ENCODE measurements at places on chromosomes 6 and 20. TPM values are rescaled to one million over a fixed set of nuclear protein-coding genes. Genes with fewer than 3 reads are reported as not detected.

SLC52A3 gene
- total RNA-seq = not detected

GRCh38 chr6:100768816-100769351 lies 112.2 kb downstream of the ASCC3 start:
- H3K4me3 ChIP-seq = no peak overlapping the region
- DNase-seq = no peak
- no peaks in the 10 kb centered on the region for H3K27me3 ChIP-seq

DNA sequence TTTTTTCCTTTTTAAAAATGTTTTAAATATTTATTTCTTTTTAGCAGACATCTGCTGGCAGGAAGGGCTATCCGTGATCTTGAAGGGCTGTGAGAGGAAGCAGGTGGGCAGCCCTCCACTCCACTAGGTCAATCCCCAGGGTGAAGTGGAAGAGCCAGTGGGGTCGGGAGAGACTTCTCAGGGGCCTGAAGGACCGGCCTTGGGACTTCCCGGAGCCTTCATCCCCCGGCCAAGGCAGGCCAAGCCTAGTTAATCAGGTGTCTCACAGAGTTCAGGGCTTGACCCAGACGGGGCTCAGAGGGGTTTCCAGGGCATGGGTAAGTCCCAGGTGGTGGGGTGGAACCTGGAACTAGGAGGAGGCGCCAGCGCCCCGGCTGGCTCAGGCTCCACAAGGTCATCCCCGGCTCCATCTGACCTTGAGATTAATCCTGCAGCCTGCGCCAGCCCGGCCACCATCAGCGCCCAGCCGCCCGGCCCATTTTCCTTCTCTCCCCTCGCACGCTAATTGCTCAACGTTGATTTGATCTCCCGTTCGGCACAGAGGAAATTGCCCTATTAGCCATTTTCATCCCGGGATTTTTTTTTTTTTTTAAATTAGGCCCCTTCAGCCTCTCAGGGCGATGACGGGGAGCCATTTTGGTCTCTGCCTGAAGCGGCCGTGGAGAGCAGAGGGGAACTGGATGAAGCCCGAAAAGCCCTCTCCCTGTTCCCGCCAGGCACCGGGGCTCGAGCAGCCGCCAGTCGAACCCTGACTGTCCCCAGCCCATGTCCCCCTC lies 44.4 kb downstream of the MDFI start:
- DNase-seq = no peak
- peaks cover 5% of the 10 kb centered on the region for H3K27me3 ChIP-seq
- no peak overlapping the region for H3K27ac ChIP-seq
- H3K36me3 ChIP-seq = no peaks in the 10 kb centered on the region
- no peak overlapping the region for H3K4me3 ChIP-seq
- no peaks in the 10 kb centered on the region for H3K4me1 ChIP-seq

LCA5 gene
- 2.0 TPM for total RNA-seq

CLVS2 gene
- total RNA-seq = not detected
